ENCODE measurements at places on chromosomes 7 and 10. TPM values are rescaled to one million over a fixed set of nuclear protein-coding genes. Genes with fewer than 3 reads are reported as not detected.
A peak's percentile ranks its signal among the peaks of the same experiment; 100 is the strongest.

The STRA8 gene
- total RNA-seq, result not detected

The SOSTDC1 gene
- total RNA-seq, result not detected

The CHRM2 gene
- total RNA-seq, result 4.6 TPM

The ZP3 gene
- 9.8 TPM for total RNA-seq

The FGL2 gene
- not detected for total RNA-seq

The ADAMTS14 gene
- 0.21 TPM for total RNA-seq

The GPC2 gene
- total RNA-seq, result 23.3 TPM

- no peak for DNase-seq
Measured at GRCh38 chr7:70920876-70921275, 211.1 kb upstream of the GALNT17 start.

GRCh38 chr10:113261611-113262091, 291.2 kb upstream of the HABP2 start:
- DNase-seq, result no peak

DNA sequence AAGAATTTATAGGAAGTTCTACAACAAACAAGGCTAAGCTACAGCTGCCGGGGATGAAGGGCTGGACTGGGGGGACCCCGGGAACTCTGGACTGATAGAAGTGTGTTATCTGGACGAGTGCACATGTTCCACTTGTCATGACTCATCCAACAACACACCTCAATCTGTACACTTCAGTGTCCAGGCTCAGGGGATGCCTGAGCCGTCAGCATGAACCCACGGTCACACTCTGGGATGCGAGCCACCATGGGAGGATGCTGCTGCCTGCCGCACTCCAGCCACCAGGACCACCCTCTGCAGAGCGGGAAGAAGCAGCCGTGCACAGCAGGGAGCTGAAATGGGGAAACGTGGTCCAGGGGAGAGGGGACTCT, 67.5 kb downstream of the MAD1L1 start:
- DNase-seq, result no peak

DNA sequence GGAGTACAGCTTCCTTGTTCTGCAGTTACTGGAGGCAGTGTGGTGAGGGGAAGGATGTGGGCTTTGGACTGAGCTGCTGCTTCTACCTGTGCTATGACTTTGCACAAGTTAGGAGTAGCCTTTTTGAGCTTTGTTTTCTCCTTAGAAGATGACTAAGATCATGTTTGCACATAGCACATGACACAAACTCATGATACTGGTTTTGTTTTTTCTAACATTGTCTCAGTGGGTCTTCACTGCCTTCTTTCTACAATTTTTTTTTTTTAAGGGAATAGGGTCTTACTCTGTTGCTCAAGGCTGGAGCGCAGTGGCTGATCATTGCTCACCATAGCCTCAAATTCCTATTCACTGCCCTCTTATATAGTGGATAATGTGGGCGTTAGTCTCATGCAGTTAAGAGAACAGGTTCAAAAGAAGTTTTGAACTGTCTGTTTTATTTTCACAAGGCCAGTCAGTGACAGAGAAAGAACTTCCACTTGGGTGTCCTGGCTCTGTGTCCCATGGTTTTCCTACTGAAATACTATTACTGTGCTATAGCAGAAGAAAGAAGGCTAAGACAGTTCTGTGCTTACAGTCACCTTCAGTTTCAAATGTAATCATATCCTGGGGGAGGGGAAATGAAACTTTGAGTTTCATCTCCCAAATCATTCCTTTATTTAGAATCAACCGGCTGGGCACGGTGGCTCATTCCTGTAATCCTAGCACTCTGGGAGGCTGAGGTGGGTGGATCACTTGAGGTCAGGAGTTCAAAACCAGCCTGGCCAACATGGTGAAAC, 72.0 kb downstream of the KAT6B start:
- no peak for DNase-seq

GRCh38 chr10:77978360-77978759, 51.0 kb downstream of the POLR3A start:
- no peak for DNase-seq

DNA sequence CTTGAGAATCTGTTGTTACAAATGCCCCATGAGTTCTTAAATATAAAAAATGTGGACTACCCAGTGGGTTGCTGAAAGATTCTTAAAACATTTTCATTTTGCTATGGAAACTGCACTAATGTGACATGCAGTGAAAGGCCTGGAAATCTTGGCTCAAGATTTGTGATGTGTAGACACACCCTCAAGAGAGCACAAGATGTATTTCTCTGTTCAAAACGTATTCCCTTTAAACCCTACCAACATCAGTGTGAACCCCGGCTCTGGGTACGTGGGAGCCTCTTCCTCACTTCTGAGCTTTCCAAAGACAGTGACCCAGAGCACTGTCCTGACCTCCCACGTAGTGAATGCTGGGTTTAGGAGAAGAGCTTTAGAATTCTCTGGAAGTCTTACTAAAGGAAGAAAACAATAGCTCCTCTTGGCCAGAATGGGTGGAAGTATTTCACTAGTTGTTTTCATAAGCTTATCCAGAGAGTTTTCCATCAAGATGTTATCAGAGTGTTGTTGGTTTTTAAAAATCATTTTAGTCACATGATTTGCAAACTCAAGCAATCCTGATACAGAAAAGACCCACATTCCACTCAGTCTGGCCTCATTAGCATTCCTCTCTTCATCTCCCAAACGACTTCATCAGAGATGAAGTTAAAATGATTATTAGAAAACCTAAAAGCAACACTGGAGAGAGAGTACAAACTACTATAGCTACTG, 81.5 kb upstream of the AFAP1L2 start:
- no peak for DNase-seq

DNA sequence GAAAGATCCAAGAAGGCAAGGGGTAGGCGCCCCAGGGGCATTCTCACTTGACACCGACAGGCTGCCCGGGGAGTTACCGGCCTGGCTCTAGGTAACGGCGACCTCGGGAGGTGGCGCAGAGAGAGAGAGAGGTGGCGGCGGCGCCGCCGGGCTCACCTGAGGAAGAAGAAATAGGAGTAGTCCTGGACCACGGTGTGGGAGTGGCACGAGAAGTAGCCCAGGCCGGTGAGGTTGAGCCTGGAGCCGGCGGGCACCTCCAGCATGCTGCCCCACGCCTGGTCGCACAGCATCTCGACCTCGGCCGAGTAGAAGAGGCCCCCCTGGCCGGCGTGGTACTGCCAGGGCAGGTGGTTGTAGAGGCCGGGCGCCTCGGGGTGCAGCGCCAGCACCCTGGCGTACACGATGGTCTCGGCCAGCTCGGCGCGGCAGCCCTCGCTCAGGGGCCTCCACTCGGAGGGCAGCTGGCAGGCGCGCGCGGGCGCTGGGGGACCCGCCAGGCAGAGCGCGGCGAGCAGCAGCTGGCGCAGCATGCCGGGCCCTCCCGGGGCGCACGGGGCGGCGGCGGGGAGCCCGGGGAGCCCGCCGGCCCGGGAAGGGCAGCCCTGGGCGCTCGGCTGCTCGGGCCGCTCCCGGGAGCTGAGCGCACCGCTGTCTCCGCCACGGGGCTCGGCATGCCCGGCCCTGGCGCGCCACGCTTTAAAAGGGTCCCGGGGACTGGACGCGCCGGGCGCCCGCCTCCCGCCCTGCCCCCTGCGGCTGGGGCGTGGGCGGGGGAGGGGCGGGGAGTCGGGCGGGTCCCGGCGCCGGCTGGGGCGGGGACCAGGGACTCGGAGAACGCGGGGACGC, at the start of gene CCDC3:
CCDC3 (minus strand) TSS at position 673 of the 846 bp plus-strand sequence; CDS start at position 530, 143 bp downstream.
- peak; percentile 52 for DNase-seq

DNA sequence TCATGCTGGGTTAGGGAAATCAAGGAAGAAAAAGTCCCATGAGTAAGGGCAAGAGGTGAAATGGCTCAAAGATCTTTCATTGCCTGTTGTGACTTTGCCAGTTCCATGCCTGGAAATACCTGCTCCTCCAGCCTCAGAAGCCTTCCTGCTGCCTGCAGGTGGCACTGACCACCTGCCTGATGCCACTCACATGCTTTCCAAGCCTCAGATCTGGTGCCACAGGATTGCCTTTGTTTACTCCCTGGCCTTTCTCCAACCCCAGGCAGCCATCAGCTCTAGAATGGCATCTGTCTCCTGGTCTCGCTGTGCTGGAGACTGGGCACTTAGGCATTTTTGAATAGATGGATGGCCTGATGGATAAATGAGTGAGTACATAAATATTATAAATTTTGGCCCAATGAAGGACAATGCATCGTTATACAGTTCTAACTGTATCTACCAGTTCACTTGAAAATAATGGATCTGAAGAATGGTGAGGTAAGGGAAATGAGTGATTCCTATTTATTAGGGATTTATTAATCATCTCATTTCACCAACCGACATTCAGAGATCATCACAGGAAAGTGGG, 657.2 kb downstream of the INHBA start:
- DNase-seq, result no peak

GRCh38 chr7:28104041-28104541, 76.5 kb downstream of the JAZF1 start:
- DNase-seq, result no peak
